ENCODE measurements at places on chromosomes 4 and X.

DNA sequence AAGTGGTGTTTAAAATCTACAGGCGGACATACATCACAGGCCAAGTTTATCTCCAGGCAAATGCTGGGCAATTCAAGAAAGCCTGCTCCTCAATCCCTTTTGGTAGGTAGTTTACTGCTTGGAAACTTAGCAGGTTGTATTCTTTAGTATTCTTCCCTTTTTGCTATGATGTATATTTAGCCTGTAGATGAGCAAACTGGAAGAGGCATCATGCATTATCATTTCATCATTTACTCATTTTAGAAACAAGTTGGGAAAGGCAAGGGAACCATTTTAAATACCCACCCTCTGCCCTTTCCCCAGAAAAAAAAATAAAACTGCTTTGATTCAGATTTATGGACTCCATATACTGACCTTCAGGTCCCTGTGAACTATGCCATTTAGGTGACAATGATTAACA lies 213.2 kb downstream of the CAMK2D start:
- DNase-seq = no peak

- no peak for DNase-seq
These were observed 51.2 kb downstream of the GC start for GRCh38 chr4:71732706-71733105.

GRCh38 chrX:75989806-75990590 lies 182.9 kb upstream of the PBDC1 start:
- no peak for DNase-seq

GRCh38 chr4:94634271-94634670 lies 123.5 kb upstream of the BMPR1B start:
- no peak for DNase-seq

DNA sequence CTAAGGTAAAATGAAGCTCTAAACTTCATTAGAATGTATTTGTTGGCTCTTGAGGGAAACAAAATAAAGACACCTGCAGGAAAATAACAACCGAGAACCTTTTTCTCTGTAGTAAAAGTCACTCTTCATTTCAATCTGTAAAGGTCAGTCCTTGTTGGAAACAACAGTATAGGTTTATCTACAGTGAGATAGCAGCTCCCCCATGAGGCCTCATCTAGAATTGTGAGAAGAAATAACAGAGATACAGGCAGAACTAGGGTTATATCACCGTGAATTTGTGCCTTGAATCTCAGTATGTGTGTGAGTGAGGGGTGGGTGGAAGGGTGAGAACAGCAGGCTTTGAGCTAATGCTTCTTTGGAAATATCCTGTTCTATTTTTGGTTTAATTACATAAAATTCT lies 107.8 kb upstream of the FMR1 start:
- DNase-seq = no peak

DNA sequence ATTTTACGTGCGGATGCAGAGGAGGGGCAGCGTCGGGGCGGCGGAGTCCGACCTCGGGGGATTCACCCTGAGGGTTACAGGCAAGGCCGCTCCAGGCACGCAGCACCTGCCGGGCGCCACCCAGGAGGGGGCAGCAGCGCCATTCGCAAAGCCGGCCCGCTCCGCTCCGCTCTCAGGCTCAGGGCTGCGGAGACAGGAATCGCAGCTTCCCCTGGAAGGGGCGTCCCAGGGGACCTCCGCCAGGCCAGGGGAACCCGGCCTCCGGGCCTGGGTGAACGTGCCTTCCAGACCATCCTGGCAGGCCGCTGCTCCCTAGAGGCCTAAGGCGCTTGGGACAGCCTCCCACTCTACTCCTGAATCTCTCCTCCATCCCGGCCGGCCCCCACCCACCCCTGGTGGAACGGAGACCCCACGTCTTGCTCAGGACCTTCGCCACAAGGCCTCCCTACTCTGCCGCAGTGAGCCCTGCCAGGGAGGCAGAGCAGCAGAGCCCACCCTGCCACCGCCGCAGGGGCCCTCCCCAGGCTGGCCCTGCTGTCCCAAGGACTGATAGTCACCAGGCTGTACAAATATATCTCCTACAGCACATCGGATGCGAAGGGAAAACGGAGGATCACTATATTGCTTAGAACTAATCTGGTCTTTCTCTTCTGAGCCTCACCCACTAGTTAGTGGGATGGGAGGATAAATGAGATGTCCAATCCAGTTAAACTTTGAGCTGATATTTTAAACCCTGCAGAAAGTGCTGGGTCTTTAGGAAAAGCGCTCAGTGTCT lies 115.0 kb downstream of the SMIM20 start:
- DNase-seq = no peak

- DNase-seq = no peak
These were observed 38.6 kb downstream of the TSC22D3 start for GRCh38 chrX:107736781-107737531.

- no peak for DNase-seq
These were observed 8.9 kb upstream of the RUFY3 start for GRCh38 chr4:70712604-70713452.

- DNase-seq = no peak
These were observed 154.4 kb upstream of the NOCT start for GRCh38 chr4:138861135-138861534.

- DNase-seq = no peak
These were observed 745 bp downstream of the TRIM2 start for GRCh38 chr4:153204728-153205648.

- DNase-seq = no peak
These were observed 14.2 kb upstream of the FNIP2 start for GRCh38 chr4:158754385-158755180.

DNA sequence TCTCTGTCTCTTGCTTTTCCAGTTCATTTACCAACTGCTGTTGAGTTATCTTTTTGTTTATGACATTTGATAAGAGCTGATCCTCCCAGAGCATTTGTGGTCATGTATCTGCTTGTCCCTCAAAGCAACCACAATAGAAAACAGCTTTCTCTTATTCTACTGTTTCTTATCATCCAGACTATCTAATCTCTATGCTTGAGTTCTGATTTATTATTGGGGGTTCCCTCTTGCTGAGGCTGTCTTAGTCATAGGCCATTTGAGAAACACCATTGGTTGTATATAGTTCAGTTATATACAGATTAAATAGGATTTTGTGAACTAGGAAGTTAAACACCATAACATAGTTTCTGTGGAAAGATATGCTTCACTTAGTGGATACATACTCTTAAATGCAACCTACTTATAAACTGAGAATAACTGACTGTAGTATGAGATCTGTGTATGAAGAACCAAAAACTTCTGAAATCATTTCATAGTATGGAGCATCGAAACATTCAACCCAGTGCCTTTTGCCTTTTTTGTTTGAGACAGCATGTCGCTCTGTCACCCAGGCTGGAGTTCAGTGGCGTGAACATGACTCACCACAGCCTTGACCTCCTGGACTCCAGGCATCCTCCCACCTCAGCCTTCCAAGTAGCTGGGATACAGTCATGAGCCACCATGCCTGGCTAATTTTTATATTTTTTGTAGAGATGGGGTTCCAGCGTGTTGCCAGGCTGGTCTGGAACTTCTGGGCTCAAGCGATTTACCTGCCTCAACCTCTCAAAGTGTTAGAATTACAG lies 75.8 kb downstream of the STIM2 start:
- DNase-seq = no peak

DNA sequence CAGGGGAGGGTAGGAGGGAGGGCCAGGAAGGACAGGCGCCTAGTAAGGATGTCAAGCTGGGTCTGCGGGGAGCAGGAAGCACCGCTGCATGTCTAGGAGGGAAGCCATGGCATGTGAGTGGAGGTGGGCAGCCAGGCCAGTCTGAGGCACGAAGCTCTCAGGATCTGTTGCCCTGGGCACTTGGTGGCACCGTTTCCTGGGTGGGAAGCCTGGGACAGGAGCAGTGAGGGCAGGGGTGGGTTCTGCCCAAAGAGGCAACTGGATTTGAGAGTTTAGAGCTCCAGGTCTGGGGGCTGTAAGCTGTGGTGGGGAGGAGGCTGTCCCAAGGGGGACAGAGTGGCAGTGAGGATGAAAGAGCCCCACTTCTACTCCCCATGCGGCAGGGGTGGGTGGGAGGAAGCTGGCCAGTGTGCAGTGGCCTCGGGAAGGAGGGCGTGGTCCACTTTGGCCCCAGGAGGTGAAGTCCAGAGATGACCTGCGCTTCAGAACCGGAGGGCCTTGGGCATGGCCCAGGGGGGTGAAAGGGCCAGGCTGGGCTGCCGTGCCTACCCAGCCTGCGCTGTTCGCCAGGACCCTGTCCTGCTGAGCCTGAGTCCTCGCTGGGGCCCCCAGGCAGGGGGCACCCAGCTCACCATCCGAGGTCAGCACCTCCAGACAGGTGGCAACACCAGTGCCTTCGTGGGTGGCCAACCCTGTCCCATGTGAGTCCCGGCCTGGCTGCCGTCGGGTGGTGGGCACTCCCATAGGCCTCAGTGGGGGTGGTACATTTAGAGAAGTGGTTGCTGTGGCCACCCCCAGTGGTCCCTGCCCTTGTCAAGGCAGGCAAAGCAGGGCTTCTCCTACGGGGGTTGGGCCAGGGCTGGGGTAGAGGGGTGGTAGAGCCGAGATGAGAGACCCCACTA lies 8.3 kb upstream of the SRPK3 start:
- DNase-seq = no peak

GRCh38 chr4:33658971-33659370 lies 2585.3 kb downstream of the ARAP2 start:
- DNase-seq = no peak

GRCh38 chr4:127698789-127699200 lies 31.4 kb upstream of the SLC25A31 start:
- no peak for DNase-seq

- DNase-seq = no peak
These were observed 54.5 kb downstream of the TRIM2 start for GRCh38 chr4:153258750-153259149.

DNA sequence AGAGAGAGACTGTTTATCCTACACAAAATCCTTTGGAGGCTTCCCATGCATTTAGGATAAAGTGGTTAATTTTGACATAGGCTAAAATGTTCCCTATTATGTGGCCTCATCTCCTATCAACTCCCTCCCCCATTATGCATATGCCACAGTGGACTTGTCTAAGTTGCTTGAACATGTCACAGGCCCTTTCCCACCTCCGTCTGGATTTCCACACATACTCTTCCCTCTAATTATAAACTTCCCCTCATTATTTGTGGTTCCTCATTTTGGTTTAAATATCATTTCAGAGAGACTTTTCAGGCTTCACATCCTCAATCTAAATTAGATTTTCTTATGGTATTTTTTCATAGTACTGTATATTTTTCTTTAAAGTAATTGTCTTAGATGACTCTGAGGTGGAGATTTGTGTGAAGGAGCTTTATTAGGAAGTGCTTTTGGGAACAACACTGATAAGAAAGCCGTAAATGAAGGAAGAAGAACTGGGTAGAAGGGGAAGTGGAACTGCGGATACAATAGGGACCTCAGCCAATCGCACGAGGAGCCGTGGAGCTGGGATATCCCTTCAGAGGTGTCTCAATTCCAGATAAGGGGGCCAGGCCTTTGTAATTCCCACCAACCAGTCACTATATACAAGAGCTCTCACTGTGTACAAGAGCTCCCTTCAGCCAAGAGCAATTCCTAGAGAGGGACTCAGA lies 7.9 kb downstream of the C4orf17 start:
- DNase-seq = no peak

- no peak for DNase-seq
These were observed 15.3 kb downstream of the CCNG2 start for GRCh38 chr4:77172336-77172735.

GRCh38 chrX:53435997-53436396 lies 1.8 kb upstream of the HSD17B10 start:
- DNase-seq = no peak

Measured in nucleus accumbens (tissue), 56 donors.